CD4-positive, alpha-beta T cell (primary cell): ENCODE measurements at places on chromosomes 4 and X. TPM values are rescaled to one million over a fixed set of nuclear protein-coding genes. Genes with fewer than 3 reads are reported as not detected.

- H3K4me1 ChIP-seq = no peaks in the 10 kb centered on the region
- no peak overlapping the region for H3K27ac ChIP-seq
- H3K27me3 ChIP-seq = no peaks in the 10 kb centered on the region
- no peaks in the 10 kb centered on the region for H3K36me3 ChIP-seq
Measured at GRCh38 chr4:155005395-155006090, 202.9 kb upstream of the NPY2R start.

GRCh38 chr4:108902769-108903168 lies 139.9 kb upstream of the ETNPPL start:
- H3K4me3 ChIP-seq = no peak overlapping the region
- no peaks in the 10 kb centered on the region for H3K27me3 ChIP-seq
- no peak overlapping the region for H3K27ac ChIP-seq
- no peaks in the 10 kb centered on the region for H3K4me1 ChIP-seq

GRCh38 chr4:185357211-185357610 lies 38.5 kb downstream of the LRP2BP start:
- no peaks in the 10 kb centered on the region for H3K27me3 ChIP-seq
- no peaks in the 10 kb centered on the region for H3K4me1 ChIP-seq

- H3K27ac ChIP-seq = no peak overlapping the region
- DNase-seq = no peak
- H3K36me3 ChIP-seq = no peaks in the 10 kb centered on the region
- H3K4me1 ChIP-seq = no peaks in the 10 kb centered on the region
Measured at GRCh38 chr4:162015090-162015489, 148.7 kb downstream of the FSTL5 start.

DNA sequence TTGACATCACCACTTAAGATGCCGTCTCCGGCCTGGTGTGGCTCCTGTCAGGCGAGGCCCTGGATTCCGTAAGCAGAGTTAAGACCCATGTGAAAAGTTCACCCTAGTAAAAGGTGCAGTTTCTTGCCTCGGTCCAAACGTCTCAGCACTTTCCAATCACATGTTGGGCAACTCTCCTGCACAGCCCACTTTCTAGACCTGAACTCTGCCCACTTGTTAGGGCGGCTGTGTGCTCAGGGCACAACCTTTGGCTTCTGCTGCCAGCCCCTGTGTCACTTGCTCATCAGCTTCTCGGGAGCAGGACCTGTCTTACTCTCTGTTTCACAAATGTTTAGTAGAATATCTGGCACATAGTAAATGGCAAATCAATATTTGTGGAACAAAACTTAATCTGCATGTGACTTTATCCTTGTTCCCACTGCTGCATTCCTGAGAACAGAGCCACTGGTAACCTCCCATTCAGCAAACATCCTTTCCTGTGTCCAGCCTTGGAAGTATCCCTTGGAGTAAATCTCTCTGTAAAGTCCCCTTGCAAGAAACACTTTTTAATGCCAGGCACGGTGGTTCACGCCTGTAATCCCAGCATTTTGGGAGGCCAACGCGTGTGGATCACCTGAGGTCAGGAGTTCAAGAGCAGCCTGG lies 38.7 kb upstream of the SH3RF1 start:
- H3K27ac ChIP-seq = no peak overlapping the region
- no peaks in the 10 kb centered on the region for H3K36me3 ChIP-seq
- H3K4me3 ChIP-seq = no peak overlapping the region
- no peaks in the 10 kb centered on the region for H3K27me3 ChIP-seq
- no peak for DNase-seq

DNA sequence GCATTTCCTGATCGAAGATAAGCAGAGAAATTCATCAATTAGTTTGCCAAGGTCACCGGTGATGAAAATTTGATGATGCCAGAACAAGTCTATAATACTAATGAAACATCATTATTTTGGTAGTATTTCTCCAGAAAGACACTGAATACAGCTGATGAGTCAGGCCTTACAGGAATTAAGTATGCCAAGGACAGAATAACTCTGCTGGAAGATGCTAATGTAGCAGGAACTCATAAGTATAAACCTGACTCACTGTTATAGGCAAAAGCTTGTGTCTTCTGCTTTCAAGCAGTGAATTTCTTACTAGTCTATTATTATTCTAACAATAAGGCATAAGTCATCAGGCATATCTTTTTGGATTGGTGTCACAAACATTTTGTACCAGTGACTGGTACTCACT lies 1825.1 kb upstream of the IGFBP7 start:
- H3K27me3 ChIP-seq = no peaks in the 10 kb centered on the region
- no peaks in the 10 kb centered on the region for H3K36me3 ChIP-seq
- H3K4me3 ChIP-seq = no peak overlapping the region

DNA sequence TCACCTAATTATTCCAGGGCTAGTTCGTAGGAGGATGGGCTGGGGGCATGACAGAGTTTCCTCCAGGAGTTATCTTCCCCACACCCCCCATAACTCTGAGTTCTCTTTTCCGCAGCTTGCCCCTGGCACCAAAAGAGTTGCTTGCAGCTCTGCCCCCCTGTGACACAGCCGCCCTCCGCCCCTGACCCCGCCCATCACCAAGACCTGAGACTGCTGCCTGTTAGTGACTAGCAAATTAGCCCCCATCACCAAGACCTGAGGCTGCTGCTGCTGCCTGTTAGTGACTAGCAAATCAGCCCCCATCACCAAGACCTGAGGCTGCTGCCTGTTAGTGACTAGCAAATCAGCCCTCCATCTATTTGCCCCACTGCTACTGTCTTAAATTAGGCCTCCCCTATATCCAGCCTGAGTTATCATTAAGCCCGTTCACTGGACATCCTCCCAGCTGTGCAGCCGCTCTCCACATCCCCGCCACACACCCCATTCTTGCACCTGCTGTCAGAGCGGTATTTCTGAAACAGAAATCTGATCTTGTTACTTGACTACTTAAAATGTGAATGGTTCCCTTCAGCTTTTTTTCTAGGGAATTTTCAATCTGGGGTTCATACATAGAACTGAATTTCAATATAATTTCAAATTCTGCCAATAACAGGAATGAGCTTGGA lies 1.5 kb upstream of the PAPSS1 start:
- no peaks in the 10 kb centered on the region for H3K36me3 ChIP-seq
- H3K27ac ChIP-seq = peak overlapping the region; percentile 63
- peak overlapping the region; percentile 89 for H3K4me3 ChIP-seq
- no peaks in the 10 kb centered on the region for H3K27me3 ChIP-seq
- peak; percentile 43 for DNase-seq
- peaks cover 24% of the 10 kb centered on the region for H3K4me1 ChIP-seq

GRCh38 chr4:70984589-70984988 lies 8.9 kb upstream of the DCK start:
- H3K4me1 ChIP-seq = no peaks in the 10 kb centered on the region
- peak; percentile 32 for DNase-seq
- no peak overlapping the region for H3K4me3 ChIP-seq
- H3K27ac ChIP-seq = no peak overlapping the region

- peaks cover 8% of the 10 kb centered on the region for H3K36me3 ChIP-seq
- H3K27ac ChIP-seq = no peak overlapping the region
Measured at GRCh38 chr4:142345924-142346323, 500.2 kb downstream of the INPP4B start.

DNA sequence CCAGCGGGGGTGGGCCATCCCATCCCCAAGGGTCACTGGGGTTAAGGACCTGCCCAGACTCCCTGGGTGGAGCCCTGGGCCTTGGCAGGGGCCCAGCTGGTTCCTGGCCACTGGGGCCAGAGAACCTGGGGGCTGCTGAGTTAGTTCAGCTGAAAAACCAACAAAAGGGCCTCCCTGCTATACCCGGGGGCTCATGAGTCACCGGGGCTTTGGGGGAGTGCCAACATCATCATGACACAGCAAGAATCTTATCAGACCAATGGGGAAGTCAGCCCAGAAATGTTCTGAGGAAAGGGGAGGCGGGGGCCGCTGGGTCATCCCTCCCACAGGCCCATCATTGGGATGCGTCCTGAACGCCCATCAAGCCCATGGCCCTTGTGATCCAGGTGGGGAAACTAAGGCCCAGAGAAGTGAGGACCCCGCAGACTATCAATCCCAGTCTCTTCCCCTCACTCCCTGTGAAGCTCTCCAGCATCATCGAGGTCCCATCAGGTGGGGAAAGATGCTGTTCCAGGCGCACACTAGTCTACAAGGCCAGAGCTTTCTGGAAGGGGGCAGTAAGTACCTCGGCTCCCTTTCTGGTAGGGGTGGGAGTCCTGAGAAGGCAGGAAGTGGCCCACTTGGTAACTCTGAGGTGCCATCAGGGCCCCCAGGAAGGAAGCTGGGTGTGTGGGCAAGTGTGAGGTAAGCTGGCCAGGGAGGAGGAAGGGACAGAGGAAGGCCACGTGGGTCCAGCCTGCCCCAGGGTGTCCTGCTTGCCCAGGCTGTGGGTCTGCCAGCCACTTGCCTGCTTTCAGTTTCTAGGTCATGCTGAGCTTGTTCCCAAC lies 4.5 kb downstream of the G6PD start:
- DNase-seq = no peak
- H3K36me3 ChIP-seq = peaks cover 14% of the 10 kb centered on the region
- no peak overlapping the region for H3K4me3 ChIP-seq
- H3K27ac ChIP-seq = peak overlapping the region; percentile 34
- H3K4me1 ChIP-seq = peaks cover 45% of the 10 kb centered on the region

GRCh38 chrX:142616636-142617035 lies 409.1 kb upstream of the SPANXN4 start:
- no peak overlapping the region for H3K27ac ChIP-seq
- H3K36me3 ChIP-seq = no peaks in the 10 kb centered on the region
- H3K27me3 ChIP-seq = no peaks in the 10 kb centered on the region
- no peak for DNase-seq
- H3K4me3 ChIP-seq = no peak overlapping the region

DNA sequence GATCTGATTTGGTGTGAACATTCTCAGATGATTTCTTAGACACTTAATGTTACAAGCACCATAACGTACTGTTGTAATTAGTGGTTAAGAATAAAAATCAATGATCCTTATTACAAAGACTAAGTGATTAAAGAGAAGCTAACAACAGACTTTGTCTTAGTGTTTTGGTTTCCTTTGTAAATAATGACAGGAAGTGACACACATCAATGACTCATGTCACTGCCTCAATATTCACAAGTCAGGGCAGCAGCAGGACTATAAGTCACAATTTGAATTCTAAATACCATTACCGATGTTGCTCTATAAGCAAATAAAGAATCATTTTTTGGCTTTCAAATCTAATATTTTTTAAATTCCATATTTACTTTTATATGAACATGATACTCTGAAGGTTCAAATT lies 115.8 kb upstream of the FAT4 start:
- no peak overlapping the region for H3K27ac ChIP-seq
- H3K36me3 ChIP-seq = no peaks in the 10 kb centered on the region
- H3K4me3 ChIP-seq = no peak overlapping the region

DNA sequence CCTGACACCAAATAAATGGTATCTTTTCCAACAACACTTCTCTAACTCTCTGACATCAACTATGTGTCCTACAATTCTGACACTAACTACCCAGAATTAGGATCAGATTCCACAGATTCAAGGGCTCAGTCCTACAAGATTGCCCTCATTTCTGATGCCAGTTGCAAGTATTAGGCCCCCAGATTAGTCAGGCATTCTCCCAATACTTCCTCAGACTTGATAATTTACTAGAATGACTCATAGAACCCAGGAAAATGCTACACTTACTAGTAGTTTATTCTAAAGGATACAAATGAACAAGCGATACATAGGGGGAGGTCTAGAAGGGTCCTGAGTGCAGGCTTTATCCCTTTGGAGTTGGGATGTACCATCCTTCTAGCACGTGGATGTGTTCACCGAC lies 8.5 kb downstream of the TIGD2 start:
- H3K4me1 ChIP-seq = no peaks in the 10 kb centered on the region
- H3K27me3 ChIP-seq = no peaks in the 10 kb centered on the region
- H3K27ac ChIP-seq = no peak overlapping the region
- no peak overlapping the region for H3K4me3 ChIP-seq
- no peak for DNase-seq

- peak; percentile 35 for DNase-seq
- H3K36me3 ChIP-seq = no peaks in the 10 kb centered on the region
- H3K4me3 ChIP-seq = no peak overlapping the region
- H3K27ac ChIP-seq = no peak overlapping the region
Measured at GRCh38 chr4:147590249-147590920, 26.8 kb upstream of the TMEM184C start.

DNA sequence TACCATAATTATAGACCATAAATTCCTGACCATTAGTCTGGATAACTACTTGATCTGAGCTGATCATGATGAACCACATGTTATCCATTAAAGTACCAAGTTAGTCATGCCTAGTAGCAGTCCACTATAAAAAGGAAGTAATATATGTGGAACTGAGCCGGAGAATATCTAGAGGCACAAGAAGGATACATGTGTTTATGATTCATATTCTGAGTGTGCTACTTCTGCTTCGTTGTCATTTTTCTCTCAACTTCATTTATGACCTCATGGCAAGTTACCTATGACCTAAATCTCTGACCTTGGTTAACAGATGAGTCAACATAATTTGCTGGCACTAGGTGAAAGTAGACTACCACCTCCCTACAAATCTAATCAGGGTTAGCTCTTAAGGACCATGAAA lies 56.5 kb upstream of the ANKRD17 start:
- no peak overlapping the region for H3K4me3 ChIP-seq
- DNase-seq = no peak

DNA sequence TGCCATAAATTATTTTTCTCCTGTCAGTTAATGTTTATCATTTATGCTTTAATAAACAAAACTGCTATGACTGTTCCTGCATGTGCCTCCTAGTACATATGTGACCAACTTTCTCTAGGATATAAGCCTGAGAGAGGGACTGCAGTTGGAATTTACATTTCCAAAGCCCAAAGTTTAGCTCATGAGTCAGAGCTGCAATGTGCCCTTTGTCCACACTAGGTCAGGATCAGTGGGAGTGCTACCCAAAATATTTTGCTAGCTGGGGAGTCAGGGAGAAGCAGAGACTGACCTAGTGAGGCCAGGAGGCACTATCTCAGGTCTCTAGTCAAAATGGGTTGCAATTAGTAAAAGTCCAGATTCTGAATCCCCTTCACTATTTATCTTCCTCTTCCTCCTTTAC lies 92.7 kb downstream of the AR start:
- no peak overlapping the region for H3K4me3 ChIP-seq
- DNase-seq = no peak
- no peaks in the 10 kb centered on the region for H3K4me1 ChIP-seq

DNA sequence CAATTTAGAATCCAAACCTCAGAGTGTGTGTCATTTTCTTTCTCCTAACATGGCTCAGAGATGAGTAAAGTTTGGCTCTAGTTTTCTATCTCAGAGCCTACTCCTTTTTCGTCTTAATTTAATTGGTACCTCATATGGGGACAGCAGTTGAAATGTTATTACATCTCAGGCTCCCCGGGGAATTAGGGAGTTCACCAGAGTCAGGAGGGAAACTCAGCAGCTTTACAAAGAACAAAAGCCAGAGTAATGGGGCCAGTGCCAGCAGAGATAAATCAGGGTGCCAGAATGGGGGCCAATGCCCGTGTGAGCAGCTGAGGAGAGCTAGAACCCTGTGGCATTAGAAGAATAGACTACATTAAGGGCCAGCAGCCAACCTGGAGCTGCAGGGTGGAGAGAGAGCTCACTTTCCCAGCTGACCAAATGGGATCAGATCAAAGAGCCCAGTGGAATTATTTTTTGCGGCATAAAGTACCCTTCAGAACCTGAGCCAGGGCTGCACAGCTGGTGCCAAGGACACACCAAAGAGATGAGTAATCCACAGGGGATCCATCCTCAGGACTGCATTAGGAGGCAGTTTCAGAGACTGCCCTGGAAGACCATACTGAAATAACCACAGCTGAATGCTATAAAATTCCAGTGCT lies 207.1 kb upstream of the DKK2 start:
- no peak for DNase-seq
- H3K27me3 ChIP-seq = no peaks in the 10 kb centered on the region
- H3K4me3 ChIP-seq = no peak overlapping the region
- no peaks in the 10 kb centered on the region for H3K36me3 ChIP-seq
- H3K4me1 ChIP-seq = no peaks in the 10 kb centered on the region

PWWP3B gene
- total RNA-seq = not detected

SYTL4 gene
- total RNA-seq = not detected

CCSER1 gene
- total RNA-seq = 0.71 TPM
